ENCODE measurements at places on chromosomes 7 and 10.

DNA sequence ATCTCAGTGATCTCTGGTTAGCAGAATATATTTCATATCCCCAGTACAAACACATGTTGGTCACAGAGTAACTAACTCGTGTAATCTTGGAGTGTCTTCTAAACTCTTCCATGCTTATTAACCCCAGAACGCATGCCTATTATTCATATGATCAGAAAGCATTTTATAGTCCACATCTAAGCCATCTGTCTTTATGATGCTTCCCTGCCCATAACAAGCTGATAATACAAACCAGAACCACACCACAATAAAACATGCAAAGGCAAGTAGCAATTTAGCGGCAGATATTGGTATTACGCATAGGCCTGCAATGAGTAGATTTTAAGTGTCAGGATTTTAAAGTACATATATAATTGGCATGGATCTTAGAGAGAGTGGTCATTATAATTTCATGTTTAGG is 120.0 kb upstream of the PRKCQ start:
- DNase-seq = no peak

DNA sequence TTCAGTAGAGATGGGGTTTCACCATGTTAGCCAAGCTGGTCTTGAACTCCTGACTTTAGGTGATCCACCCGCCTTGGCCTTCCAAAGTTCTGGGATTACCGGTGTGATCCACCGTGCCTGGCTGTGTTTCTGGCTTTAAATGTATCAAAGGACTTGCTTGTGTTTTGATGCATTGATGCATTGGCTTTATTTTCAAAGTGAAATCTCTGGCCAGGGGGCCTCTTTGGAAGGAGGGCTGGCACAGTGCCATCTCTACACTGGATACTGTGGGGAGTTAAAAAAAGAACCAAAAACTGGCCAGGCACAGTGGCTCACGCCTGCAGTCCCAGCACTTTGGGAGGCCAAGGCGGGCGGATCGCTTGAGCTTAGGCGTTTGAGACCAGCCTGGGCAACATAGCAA is 16.0 kb downstream of the MNX1 start:
- no peak for DNase-seq

DNA sequence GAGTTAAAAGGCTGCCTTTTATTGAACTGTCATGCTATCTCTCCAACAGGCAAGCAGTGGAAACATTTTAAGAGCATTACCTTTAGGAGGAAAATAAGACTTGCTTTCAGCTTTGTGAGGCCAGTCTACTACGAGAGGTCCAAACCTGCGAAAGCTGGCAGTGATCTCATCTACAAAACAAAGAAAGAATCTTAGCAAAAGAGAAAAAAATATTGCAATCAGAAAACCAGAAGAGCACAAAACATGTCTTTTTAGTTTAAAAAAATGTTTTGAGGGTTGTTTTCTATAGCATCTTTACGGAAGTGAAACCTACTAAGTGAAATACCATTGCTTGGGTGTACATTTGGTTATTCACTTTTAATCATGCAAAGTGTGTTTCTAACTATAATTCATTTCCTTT is 147.9 kb downstream of the CPEB3 start:
- no peak for DNase-seq

DNA sequence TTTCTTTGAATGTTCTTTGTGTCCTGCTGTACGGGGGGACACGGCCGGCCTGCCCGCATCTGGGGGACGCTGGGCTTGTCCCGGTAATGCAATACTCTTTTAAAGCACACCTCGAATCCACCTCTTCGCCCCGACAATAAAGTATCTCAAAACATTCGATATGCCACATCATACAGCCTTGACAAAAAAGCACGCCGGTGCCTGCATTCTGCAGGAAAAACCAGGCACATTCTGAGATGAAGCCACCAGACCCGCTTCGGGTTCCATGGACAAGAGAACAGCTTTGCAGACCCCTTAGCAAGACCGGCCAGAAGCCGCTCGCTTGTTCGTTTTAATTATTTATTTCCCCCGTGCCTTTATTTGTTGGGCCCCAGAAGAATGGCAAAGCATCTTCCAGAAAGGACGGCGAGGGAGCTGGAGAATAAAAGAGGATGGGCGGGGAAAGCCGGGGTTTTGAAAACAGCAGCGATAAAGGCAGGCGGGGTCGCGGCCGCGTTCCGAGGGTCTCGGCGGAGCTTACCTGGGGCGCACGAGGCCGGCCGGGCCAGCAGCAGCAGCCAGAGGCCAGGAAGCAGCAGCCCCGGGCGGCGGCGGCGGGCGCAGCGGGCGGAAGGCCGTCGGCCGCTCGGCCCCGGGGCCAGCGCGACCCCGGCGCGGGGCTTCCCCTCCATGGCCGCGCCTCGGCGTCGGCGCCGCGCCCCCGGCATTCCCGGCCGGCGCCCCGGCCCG is 462 bp downstream of the KIAA1549 start:
- no peak for DNase-seq

- no peak for DNase-seq
Measured at GRCh38 chr7:100687751-100688300, 6.2 kb downstream of the GIGYF1 start.

DNA sequence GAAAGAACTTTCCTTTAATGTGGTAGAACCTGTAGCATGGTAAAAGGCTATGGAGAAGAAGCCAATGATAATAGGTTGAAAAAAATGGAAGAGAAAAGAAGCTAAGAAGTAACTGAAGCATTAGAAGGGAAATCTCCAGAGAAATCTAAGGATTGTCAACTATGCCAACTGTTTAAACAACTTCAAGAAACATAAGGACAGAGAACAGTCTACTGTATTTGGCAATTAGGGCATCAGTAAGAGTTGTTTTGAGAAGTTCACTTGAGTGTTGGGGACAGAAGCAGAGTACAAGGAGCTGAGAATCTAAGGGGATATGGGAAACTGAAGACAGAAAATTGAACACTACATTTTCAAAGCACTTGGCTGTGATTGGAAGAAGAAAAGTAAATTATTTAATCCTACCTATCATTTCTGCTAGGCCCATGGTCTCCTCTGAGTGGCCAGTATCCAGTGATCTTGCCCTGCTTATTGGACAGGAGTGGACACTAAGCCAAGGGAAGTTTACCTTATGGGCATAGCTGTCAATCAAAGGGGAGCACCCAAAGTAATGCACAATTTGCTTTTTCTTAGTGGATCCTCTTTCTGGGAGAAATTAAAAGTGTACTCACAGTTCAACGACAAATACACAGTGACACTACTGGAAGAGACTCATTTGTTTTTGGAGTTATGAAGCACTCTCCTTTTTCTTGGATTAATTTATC is 56.4 kb upstream of the CCDC71L start:
- DNase-seq = no peak

- no peak for DNase-seq
Measured at GRCh38 chr10:36096576-36096975, 454.5 kb upstream of the FZD8 start.

Measured in Panc1 (cell line).